Left renal cortex interstitium (tissue), 4 donors: ENCODE measurements at places on chromosomes 7 and 10.

- no peak for DNase-seq
Observed at GRCh38 chr10:107552963-107553362, 388.5 kb upstream of the SORCS1 start.

GRCh38 chr7:44964384-44964830 is 14.4 kb downstream of the MYO1G start:
- no peak for DNase-seq

DNA sequence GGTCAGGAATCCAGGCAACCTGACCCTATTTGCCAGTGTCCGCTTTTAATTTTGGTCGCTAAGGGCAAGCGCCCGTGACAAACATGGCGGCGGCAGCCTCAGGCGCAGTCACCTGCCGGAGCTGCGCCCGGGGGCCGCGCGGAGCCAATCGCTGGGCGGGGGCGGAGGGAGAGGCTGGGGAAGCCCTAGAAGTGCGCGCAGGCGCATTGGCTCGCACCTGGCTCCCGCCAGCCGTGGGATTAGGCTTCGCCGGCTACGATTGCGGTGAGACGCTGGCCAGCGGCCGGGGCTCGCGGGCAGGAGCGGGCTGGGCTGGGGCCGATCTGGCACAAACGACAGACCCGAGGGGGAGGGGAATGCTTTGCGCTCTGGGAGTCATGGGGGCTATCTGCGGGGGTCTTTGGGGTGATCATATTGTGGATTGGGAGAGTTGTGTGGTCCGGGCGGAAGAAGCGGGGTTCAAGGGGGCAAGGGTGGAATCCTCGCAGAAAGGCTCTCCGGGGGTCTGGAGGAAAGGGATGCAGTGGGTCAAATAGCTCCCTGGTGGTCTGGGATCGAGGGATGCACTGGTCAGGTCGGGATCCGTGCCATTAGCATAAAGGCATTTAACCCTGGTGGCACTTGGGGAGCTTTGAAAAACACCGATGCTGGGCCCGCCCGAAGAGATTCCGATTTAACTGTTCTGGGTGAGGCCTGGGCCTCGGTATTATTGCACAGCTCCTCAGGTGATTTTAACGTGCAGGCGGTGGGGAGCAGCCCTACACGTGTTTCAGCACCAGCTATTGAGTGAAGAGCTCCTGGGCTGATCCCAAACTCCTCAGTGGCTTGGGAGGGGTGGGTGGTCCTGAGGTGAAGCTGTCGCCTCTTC is 10.1 kb upstream of the C10orf95 start:
- peak; percentile 85 for DNase-seq

- no peak for DNase-seq
Observed at GRCh38 chr7:29612596-29612995, 49.0 kb downstream of the PRR15 start.

DNA sequence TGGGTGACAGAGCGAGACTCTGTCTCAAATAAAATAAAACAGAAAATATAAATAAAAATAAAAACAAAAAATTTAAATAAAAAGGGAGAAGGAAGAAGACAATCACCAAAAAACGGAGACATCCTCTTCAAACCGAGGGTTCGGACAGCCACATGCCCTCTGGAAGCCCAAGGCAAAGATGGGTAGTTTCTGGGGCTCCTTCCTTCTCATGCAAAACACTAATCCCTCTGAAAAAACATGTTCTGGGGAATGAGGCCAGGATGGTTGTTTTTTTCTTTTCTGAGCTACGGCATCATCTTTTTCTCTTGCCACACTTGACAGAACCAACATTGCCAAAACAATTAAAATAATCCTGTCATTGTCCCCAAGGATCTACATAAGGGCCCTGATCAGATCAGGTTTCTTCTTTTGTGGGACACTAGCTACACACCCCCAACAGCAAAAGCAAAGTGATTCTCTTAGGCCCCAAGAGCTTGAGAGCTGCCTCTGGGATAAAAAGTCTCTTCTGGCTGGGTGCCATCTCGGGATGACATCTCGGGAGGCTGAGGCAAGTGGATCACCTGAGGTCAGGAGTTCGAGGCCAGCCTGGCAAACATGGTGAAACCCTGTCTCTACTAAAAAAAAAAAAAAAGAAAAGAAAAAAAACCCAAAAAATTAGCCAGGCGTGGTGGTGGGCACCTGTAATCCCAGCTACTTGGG is 14.2 kb upstream of the POR start:
- no peak for DNase-seq

DNA sequence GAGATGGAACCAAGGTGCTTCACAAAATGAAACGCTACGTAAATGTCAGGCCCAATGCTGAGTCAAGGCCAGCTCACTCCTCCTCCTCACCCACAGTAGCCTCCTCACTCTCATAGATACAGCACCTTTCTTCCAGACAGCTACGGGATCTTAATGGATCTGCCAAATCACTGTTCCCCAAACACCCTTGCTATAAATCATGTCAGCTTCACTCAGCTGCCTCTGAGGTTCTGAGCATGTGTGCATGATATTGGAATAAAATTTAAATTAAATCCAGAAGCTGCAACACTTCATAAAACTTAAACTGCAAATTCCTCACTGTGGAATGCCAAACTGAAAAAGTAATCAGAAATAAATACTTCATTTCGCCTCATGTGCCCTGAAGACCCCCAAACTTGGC is 14.7 kb upstream of the CPXM2 start:
- no peak for DNase-seq

DNA sequence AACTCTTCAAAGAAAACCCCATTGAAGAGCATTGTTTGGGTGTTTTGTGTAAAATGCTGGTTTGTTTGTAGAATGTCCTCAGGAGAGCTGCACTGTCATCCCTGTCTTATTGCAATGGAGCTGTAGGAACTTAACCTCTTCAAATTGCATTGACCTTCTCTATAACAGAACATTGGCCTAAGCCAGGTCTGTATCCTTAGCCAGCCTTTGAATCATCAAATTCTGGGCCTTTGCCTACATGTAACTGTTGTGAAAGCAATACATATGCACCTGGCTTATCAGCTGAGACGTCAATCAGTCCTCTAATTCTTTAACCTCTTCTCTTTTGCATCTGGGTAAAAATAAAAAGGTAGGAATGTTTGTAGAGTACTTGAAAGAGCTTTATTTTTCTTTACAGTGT is 196.0 kb downstream of the CSTF2T start:
- DNase-seq = no peak

GRCh38 chr7:21996641-21997040 is 50.9 kb upstream of the CDCA7L start:
- DNase-seq = no peak

GRCh38 chr10:110577056-110577455 is 9.6 kb downstream of the SMC3 start:
- DNase-seq = no peak

DNA sequence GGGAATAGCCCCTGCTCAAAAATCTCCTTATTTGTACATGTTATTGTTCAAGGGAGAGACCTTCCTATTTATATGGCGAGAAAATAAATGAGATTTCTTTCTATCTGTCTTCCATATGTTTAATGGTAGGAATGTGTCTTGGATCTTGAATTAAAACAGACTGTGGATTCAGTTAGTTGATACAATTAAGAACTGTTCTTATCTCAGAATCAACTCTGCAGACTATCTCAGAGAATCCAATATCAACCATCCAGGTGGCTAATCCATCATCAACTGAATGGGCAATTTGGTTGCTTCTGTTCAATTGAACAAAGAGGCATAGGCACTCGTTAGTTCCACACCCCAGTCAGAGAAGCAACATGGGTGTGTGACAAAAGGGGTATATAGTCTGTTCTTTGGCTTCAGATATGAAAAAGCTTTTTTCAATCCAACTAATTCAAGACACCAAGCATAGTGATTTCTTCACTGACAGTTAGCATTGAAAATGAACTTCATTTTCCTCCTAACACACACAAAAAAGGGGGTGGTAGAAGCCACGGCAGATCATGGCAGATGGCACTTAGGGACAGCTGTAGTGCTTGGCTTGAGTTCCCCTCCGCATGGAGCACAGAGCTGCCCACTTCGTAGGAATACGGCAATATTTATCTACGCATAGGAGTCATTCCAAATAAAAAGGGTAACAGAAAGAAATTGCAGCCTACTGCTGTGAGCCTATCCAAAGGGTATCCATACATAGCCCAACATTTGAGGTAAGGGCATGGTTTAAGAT is 135.9 kb downstream of the KIAA1217 start:
- no peak for DNase-seq

GRCh38 chr7:65953890-65954450 is 28.0 kb downstream of the GUSB start:
- DNase-seq = no peak

DNA sequence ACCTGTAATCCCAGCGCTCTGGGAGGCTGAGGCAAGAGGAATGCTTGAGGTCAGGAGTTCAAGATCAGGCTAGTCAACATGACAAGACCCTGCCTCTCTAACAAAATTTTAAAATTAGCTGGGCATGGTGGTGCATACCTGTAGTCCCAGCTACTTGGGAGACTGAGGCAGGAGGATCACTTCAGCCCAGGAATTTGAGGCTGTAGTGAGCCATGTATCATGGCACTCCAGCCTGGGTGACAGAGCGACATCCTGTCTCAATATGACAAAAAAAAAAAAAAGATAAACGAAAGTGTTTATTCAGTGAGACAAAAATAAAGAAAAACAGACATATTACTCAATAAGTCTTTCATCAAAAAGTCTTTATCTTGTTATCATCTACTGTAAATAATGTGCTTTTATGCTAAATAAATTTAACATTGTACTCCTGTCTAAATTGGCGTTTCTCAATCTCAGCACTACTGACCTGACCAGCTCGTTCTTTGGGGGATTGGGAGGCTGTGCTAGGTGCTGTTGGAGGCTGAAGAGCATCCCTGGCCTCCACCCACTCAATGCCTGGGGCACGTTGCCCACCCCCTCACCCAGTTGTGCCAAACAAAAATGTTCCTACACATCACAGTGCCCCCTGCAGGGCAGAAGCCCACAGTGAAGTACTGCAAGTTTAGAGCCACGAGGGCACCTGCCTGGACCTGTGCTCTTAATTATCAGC is 57.7 kb downstream of the NCAPG2 start:
- no peak for DNase-seq

GRCh38 chr7:90488220-90488619 is 18.8 kb downstream of the PTTG1IP2 start:
- no peak for DNase-seq

DNA sequence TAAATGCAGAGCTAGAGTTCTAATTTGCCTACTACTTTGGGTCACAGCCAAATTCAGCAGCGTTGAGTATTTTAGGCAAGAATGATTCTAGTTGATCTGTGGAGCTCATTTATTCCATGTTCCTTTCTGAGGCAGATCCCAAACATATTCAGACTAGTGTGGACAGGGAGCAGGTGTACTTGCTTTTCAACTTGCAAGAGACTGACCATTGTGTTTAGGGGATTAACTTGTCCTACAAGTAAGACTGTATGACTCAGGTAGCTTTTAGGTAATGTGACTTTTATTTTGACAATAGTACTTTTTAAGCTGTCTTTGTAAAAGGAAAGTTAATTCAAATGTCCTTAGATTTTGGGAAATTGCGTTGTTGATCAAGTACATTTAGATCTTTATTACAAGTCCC is 285.5 kb downstream of the TWIST1 start:
- DNase-seq = no peak

- DNase-seq = peak; percentile 55
Observed at GRCh38 chr10:34780818-34781380, 34.2 kb downstream of the PARD3 start.

- no peak for DNase-seq
Observed at GRCh38 chr7:2084331-2084730, 148.4 kb downstream of the MAD1L1 start.
